CD8-positive, alpha-beta memory T cell (primary cell): ENCODE measurements at places on chromosomes 5 and 9.

DNA sequence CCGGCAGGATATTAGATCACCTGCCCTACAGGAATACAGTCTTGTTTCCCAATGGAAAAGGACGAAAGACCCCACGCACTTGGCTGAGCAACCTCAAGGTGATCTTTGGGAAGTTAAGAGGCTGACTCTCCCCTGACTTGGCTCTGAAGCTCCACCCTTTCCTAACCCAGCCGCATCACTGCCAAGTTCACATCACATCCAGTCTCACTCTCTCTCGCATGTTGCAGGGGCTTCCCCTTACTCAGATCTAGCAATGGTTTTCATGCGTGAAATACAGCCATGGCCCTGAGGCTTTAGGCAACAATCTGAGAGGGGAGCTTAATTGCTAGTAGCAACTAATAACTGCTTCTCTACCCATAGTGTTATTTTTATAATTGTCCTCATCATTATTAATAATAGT lies 211.6 kb downstream of the DOCK8 start:
- no peak for DNase-seq

GRCh38 chr5:1294206-1294834 lies 548 bp downstream of the TERT start:
- DNase-seq: no peak

DNA sequence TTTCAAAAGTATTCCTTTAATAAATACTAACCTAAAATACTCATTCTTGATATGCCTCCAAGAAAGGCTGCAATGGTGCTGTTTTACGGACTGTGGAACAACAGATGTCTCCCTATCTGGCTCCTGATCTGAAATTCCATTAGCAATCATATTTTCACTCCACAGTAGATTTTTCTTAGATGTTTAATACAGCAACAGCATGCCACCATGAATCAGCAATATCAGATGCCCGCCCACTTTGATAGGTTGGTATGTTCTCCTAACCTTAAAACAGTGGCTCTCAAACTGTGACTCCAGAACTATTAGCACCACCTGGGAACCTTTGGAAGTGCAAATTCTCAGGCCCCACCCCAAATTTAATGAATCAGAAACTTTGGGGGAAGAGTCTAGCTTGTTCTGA lies 110.2 kb downstream of the MLLT3 start:
- DNase-seq: no peak

GRCh38 chr5:58224661-58225060 lies 235.2 kb downstream of the PLK2 start:
- DNase-seq: no peak

- no peak for DNase-seq
These were observed 72.1 kb downstream of the ADRB2 start for GRCh38 chr5:148898413-148899075.

DNA sequence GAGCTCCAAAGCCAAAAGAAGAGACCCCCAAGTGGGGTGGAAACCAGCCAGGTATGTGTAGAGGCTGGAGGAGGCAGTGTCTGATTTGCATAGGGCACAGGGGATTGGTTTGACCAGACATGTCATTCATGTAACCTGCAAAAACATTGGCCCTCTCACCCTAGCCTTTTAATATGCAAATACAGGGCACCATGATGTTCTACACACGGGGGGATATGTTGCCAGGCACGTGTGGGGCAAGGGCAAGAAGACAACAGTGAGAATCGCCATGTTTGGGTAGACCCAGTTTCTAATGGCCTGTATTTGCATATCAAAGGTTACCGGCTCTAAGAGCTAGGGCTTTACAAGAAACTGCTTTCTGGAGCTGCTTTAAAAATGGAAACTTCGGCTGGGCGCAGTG lies 208.9 kb downstream of the GOLPH3 start:
- DNase-seq: no peak

GRCh38 chr5:139445325-139446170 lies 6.2 kb upstream of the DNAJC18 start:
- no peak for DNase-seq

DNA sequence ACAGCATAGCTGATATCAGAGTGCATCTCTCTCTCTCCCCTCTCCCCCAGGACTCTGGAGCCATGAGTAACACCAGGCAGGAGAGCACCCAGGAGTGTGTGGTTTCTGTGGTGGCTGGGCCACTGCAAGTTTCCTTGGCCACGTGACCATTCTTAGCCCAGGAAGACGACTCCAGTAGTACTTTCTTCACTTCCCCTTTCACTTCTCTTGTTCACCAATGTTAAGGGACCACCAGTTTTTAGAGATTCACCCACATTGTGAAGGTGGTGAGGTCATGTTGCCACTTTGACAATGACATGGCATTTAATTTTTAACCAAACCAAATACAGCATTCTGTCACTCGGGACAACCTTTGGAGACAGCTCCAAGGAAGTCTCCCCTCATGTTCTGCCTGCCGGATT lies 17.9 kb upstream of the DAPK1 start:
- DNase-seq: no peak

GRCh38 chr5:13740471-13740870 lies 204.0 kb downstream of the DNAH5 start:
- DNase-seq: no peak

GRCh38 chr5:74538206-74538661 lies 102.3 kb downstream of the ENC1 start:
- DNase-seq: no peak

- no peak for DNase-seq
These were observed 6.3 kb downstream of the MRPL36 start for GRCh38 chr5:1793301-1793740.

DNA sequence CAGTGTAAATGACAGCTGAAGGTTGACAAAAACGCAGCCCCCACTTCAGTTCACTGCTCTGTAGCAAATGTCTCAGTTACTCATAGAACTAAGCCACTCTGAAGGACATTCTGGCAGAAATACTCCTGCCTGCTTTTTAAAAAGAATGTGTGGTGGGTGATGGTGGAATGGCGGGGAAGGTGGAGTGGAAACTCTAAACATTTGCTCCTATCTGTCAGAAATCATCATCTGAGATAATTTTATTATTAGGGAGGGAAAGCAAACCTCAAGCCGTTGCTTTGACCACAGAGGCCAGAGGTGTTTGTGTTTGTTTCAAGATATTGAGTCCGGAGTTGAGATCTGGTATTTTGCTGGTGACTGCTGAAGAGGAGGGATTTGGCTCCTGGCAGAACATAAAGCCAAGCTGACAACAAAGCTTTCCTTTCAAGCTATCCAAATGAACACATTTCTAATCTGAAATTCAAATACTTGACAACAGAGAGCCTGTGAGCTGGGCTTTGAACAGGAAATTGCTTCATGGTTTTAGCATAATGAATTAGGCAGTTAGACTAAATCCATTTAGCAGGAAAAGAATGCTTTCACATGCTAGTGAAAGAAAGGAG lies 362.7 kb downstream of the CSNK1G3 start:
- DNase-seq: no peak

GRCh38 chr5:43973908-43974307 lies 370.9 kb downstream of the NNT start:
- no peak for DNase-seq

DNA sequence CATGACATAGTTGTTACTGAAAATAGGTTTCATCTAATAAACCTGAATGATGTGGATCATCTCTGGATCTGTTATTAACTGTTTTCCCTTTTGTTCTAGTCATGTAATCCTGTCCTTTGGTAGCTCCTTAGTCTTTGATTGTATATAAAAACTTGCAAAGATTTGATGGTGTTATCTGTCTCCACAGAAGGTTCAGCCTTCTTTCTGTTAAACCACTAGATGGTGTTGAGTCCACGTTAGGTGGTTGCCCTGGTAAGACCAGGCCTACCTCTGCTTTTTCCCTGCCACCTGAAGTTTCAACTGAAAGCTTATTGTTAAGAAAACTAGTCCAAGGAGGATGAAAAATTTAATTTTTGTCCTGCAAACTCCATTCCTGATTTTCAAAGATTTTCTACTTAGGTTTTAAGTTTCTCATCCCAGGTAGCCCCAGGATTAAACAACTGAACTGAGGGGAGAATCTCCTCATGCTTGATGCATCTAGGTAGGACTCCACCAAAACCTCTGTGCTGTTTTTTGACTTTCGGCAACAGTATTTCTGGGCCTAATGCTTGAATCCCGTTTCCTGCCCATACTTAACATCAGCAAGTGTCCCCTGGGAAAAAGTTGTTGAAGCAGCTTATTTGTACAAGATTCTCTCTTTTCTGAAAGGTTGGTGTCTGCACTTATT lies 68.5 kb downstream of the RICTOR start:
- no peak for DNase-seq

GRCh38 chr9:16064771-16065170 lies 511.9 kb downstream of the CCDC171 start:
- DNase-seq: no peak

- DNase-seq: no peak
These were observed 59.4 kb upstream of the EXOC3 start for GRCh38 chr5:383621-384020.

DNA sequence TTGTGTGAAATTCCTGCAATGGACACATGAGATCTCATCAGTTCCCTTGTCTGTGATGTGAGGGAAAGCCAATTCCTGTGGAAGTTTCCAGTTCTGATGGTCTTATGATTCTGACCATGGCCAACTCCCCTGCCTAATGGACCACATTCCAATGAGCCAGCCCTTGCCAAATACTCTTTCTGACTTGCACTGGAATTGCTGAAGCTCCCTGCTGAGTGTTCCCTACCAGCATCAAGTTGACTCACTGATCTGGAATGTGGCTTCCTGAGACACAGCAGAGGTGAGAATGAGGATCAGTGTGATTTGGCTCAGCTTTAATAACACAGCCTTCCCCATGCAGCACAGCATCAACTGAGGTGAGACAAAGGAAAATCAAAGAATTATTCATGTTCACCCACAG lies 427.8 kb downstream of the KDM4C start:
- DNase-seq: no peak
